ENCODE measurements at places on chromosomes 1 and 21. TPM values are rescaled to one million over a fixed set of nuclear protein-coding genes. Genes with fewer than 3 reads are reported as not detected.

ANP32E gene
- total RNA-seq = 28.7 TPM

CD1B gene
- not detected for total RNA-seq

TEX38 gene
- total RNA-seq = not detected

PLXNA2 gene
- total RNA-seq = 23.6 TPM

CRYAA gene
- total RNA-seq = not detected

TOR3A gene
- 47.0 TPM for total RNA-seq

PPP2R5A gene
- 20.8 TPM for total RNA-seq

SLAMF1 gene
- not detected for total RNA-seq

All from airway epithelial cell (primary cell).